Kidney glomerular epithelial cell (primary cell): ENCODE measurements at places on chromosomes 1 and 21.

DNA sequence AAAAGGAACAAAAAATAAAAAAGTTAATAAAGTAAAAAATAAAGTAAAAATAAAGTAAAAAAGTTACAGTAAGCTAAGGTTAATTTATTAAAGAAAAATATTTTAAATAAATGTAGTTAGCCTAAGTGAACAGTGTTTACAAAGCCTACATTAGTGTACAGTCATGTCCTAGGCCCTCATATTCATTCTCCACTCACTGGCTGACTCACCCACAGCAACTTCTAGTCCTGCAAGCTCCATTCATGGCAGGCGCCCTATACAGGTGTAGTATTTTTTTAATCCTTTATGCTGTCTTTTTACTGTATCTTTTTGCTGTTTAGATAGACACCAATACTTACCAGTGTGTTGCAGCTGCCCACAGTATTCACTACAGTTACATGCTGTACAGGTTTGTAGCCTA, 12.4 kb downstream of the ADAR start:
- DNase-seq, result peak; percentile 41

DNA sequence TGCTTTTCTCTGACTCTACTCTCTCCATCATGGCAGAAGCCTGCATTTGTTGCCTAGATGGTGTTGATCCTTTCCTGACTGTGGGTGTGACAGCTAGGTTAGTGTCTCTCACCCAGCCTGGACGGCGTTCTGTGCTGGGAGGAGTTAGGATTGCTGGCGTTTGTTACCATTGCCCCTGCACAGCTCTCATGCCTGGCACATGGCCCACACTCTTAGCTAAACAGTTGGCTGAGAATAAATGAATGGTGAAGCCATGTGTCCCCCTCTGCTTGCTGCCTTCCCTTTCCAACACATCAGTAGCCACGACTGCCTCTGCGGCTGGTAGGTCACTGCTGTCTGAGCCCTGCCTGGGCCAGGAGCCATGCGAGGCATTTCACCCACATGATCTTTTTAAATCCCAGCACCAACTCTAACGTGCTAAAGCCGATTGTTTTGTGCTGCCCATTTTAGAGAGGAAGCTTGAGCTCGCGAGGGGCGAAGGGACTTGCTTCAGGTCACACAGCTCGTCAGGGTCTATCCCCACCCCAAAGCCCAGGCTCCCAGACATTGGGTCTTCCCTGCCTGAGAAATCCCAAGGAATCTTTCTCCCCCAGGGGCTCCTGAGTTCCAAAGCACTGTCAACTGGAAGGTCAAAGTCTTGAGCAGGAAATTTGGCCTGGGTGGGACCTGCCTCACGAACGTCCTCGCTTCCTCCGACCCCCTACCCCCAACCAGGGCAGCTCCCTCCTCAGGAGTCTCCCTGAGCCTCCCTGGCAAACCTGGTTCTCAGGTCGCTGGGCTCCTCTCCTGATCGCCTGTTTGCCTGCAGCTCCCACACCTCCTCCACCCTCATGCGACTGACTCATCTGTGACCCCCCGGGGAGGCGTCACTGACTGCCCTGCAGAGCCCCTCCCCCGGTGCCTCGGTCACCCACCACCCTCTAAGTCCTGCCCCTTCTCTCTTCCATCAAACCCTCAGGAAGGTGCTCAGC, 271.7 kb upstream of the C1orf174 start:
- DNase-seq, result no peak

- no peak for DNase-seq
Measured at GRCh38 chr1:156229809-156230472, 12.0 kb upstream of the BGLAP start.

- no peak for DNase-seq
Measured at GRCh38 chr21:34535886-34536285, 23.9 kb upstream of the KCNE1 start.

DNA sequence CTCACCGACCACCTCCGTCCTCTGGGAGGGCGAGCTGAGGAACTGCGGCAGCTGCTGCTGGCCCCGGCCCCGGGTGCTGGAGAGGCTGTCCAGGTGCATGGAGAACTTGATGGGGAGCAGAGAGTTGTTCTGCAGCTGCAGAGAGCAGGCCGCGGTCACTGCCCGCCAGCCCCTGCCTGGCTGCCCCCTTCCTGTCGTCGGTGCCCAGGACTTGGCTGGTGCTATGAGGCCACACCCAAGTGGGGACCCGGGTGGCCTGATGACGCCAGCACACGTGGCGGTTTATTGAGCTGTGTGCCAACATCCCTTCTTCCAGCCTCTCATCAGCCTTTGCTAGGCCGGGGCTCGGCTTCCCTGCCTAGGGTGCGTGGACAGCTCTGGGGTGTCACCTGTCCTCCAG, 5.3 kb upstream of the TMEM52 start:
- no peak for DNase-seq

DNA sequence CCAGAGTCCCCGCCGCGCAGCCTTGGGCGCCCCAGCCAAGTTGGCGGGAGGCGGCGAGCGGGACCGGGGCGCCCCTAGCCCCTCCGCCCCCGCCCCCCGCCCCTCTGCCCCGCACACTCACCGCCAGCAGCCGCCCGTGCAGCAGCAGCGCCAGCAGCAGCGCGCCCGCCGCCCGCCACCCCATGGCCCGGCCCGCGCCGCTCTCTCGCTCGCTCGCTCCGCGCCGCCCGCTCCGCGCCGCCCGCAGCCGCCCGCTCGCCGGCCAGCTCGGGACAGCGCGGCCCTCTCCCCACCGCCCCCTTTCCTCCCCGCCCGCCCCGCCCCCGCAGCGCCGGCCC, at the start of gene HSPG2:
Gene HSPG2, minus strand, starts transcription at position 277 of the 338 bp plus-strand sequence. Its CDS starts 93 bp downstream, at position 184.
- DNase-seq, result no peak
